Stimulated activated CD4-positive, alpha-beta T cell treated with anti-CD3 and anti-CD28 coated beads, TNF-alpha, amount 100 ng/mL, for 24 hours (primary cell): ENCODE measurements at places on chromosomes 5 and 9.

- no peak for DNase-seq
Measured at GRCh38 chr5:179699616-179700237, 960 bp downstream of the CANX start.

DNA sequence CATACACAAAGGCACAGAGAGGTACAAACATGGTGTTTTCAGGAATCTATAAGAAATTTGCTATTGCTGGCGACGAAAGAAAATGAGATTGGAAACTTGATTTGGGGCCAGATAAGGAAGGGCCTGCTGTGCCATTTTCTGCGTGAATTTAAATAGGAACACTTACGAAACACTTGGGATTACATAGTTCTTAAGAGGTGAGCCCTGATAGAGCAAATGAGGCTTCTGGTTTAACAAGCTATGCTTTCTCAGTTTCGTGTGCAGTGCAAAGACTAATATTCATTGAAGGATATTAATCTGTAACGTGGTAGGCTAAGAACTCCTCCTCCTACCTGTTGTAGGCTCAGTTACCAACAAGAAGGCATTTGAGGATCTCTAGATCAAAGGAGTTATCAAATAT lies 93.1 kb downstream of the CDK5RAP2 start:
- DNase-seq: no peak

- no peak for DNase-seq
Measured at GRCh38 chr9:21837501-21837900, 35.1 kb downstream of the MTAP start.

DNA sequence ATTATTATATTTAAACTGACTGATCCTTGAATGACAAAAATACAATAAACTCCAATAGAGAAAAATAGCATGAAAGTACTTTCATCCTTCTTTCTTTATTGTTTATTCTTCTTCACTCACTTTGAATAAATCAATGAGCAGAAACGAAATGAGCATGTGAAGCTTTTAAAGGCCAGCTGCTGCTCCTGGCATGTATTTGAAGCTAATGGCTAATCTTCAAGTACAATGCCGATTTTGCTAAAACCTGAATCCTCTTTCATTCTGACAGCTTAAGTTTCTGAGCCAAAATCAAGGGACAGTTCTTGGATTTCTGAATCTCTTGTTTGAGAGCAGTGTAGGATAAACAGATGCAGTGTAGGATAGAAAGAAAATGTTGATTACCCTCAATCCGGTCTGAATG lies 237.3 kb downstream of the CDH10 start:
- DNase-seq: no peak

DNA sequence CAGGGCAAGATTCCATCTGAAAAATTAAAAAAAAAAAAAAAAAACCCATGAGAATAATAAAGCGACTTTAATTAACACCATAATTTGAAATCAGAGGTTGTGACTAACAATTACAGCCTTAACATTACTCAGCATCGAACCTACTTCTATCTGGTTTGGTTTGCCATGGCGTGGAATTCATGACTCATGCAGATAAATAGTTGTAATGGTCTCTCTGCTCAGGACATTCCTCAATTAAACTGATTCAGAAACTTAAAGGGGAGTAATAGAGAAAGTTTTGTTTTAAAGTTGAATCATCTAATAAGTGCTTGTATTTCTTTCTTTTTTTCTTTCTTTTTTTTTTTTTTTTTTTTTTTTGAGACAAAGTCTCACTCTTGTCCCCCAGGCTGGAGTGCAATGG lies 135.5 kb downstream of the SPATA31D1 start:
- DNase-seq: no peak

GRCh38 chr9:72278959-72279358 lies 86.0 kb downstream of the ZFAND5 start:
- DNase-seq: no peak

- no peak for DNase-seq
Measured at GRCh38 chr9:33459115-33459514, 11.7 kb upstream of the AQP3 start.

DNA sequence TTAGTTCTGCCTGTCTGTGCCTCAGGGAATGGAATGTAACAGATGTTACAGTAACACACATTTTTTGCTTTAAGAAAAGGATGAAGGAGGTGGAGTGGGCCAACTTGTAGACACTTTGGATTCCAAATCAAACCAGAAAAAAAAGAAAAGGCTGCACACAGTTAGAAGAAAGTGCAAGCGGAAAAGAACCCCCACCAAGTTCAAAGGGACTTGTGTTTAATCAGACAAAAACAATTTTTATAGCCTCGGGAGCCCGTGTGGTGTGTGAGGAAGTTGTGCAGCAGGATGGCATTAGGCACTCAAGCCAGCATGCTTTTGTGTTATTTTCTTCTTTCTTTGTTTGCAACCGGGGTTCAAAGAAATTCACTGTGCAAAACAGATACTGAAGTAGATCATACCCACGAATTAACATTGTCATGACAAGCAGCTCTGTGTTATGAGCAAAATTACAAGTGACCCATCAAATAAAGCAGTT lies 189.5 kb downstream of the SEMA5A start:
- no peak for DNase-seq

GRCh38 chr9:137367506-137368430 lies 55.2 kb downstream of the EXD3 start:
- DNase-seq: no peak

DNA sequence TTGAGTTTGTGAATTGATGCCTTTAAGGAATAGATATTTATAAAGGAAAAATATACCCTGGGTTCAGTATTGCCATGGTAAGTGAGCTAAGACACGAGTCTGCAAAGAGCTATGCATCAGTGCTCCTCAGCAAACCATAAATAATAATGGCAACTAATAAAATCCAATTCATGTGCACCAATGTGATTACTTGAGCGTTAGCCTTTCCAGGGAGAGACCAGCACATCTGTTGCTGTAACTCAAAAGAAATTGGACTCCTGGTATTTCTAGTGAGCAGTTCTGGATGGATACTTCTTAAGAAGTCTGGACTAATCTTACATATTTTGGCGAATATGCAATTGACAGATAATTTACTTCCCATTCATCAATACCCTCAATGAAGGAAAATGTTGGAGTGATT lies 373.3 kb downstream of the ARHGEF28 start:
- DNase-seq: no peak

- no peak for DNase-seq
Measured at GRCh38 chr5:29143266-29143665, 2050.2 kb upstream of the CDH6 start.

GRCh38 chr5:87061046-87061445 lies 206.6 kb upstream of the RASA1 start:
- DNase-seq: no peak

GRCh38 chr5:177449140-177450061 lies 2.8 kb downstream of the PRR7 start:
- no peak for DNase-seq
